Stimulated activated CD8-positive, alpha-beta memory T cell treated with anti-CD3 and anti-CD28 coated beads, Interleukin-15, amount 100 ng/mL, for 24 hours (primary cell): ENCODE measurements at places on chromosomes 11 and 22.

GRCh38 chr22:34592123-34592740 is 473.7 kb upstream of the ISX start:
- no peak for DNase-seq

DNA sequence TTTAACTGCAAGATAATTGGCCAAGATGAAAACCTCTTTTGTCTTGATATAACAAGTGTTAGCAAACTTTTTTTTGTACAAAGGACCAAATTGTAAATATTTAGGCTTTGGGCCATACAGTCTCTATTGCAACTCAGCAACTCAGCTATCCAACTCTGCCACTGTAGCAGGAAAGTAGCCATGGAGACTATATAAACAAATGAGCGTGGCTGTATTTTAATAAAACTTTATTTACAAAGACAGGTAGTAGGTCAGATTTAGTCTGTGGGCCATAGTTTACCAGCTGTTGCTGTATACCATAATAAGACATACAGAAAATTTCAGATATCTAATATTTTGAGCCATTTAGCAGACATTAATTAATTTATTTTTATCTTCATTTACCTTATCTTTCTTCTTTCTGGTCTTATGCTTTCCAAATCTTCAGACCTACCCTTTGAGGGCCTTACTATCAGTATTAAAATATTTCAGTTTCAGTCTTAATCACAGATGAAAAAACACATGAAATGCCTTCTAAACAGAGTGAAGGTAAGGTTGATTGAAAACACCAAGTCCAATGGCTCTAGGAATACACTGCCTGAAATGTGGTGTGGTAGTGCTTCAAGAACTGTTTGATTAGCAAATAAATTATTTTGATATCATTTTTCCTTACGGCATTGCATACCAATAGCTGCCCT is 256.9 kb upstream of the CTSC start:
- DNase-seq, result no peak

DNA sequence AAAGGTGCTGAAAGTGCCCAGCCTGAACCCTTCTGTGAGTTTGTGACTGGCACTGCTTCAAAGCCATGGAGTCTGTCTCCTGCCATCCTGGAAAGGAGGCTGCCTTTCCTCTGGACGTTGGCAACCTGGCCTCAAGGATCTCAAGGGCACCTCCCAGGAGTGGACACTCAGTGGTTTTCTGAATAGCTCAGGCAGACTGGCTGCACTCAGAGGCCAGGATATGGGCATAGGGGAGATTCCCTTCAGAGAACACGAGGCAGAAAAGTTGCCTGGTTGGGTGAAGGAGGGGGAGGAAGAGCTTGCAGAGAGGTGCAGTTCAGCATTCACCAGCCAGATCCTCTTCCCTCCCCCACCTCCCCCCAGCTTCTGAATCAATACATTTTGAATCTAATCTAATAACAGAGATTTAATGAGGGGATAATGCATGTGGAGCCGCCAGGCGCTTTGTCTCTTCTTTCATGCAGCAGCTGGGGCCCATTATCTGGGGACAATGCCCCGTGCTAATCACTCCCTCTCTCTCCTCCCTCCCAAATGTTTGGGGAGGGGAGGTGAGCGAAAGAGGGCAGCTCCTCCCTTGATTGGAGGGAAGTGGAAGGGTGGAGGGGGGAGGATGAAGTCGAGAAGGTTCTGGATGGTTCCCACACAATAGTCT is 17.7 kb downstream of the HTR3A start:
- DNase-seq, result no peak

DNA sequence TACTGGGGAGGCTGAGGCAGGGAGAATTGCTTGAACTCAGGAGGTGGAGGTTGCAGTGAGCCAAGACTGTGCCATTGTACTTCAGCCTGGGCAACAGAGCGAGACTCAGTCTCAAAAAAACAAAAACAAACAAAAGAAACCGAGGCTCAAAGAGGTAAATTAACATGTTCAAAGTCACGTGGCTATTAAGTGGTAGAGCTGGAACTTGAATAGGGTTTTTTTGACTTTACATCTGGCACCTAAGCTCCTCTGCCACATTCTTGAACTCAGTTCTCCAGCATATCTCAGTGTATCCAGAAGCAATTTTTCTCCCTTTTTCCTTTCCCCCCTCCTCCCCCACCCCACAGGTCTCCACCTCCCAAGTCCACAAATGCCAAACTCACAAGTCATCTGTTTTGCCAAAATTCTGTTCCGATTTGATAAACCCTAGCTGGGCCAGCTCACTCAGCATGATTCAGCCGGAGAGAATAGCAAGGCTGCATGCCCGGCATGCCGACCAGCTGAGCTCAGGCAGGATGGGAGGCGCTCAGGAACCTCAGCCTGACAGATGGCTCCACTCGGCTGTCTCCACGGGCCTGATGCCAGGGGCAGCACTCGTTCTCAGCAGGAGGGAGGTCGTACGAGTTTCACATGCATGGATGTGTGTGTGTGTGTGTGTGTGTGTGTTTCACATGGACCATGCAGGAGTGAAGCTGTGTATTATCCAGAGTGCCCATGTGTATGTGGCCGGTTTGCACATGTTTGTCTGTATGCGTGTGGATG is 63.2 kb upstream of the RRAS2 start:
- DNase-seq, result no peak

DNA sequence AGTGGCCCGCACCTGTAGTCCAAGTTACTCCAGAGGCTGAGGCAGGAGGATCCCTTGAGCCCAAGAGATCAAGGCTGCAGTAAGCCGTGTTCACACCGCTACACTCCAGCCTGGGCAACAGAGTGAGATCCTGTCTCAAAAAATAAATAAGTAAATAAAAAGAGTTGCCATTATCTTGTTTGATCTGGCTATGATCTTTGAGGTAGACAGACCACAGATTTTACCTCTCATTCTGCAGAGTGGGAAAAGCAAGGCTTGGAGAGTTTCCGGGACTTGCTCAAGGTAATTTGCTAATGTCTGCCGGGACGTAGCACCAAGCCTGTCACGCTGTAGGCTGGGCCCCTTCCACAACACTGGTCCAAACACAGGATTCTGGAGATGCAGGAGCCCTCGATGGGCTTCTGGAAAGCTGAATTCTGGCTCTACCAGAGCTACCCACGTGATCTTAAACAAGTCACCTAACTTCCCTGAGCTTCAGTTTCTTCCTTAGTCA is 6.8 kb downstream of the GRAP2 start:
- no peak for DNase-seq

DNA sequence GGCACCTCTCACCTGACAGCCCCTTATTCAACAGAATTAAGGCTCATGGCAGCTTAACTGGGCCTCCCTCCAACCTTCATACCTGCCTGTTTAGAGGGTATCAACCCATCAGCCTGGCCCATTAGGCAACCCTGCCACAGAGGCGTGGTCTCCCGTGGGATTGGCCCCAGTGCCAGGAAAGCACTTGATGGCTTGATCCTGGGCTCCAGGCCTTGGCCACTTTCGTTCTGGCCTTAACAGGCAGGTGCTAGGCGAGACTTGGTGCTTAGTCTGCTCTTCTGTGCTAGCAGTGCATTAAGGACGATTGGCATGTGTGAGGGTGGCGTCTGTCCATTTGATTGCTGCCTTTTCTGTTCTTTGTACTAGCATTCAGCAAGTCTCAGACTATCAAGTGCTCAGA is 75.2 kb downstream of the CABIN1 start:
- no peak for DNase-seq

GRCh38 chr11:63838150-63838677 is 696 bp upstream of the MARK2 start:
- DNase-seq, result no peak

DNA sequence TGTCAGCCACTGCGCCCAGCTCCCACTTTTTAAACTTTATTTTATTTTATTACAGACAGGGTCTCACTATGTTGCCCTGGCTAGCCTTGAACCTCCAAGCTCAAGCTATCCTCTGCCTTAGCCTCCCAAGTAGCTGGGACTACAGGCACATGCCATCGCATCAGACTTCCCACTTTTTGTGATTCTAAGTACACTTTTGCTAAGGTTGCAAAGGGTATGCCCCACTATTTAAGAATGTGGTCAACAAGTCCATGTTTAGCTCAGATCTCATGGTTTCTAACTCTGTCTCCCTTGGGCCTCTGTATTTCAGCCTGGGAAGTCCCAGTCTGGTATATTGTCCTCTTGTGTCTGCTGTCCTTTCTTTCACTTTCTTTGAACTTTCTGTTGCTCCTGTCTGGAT is 35.3 kb downstream of the EXPH5 start:
- DNase-seq, result no peak

DNA sequence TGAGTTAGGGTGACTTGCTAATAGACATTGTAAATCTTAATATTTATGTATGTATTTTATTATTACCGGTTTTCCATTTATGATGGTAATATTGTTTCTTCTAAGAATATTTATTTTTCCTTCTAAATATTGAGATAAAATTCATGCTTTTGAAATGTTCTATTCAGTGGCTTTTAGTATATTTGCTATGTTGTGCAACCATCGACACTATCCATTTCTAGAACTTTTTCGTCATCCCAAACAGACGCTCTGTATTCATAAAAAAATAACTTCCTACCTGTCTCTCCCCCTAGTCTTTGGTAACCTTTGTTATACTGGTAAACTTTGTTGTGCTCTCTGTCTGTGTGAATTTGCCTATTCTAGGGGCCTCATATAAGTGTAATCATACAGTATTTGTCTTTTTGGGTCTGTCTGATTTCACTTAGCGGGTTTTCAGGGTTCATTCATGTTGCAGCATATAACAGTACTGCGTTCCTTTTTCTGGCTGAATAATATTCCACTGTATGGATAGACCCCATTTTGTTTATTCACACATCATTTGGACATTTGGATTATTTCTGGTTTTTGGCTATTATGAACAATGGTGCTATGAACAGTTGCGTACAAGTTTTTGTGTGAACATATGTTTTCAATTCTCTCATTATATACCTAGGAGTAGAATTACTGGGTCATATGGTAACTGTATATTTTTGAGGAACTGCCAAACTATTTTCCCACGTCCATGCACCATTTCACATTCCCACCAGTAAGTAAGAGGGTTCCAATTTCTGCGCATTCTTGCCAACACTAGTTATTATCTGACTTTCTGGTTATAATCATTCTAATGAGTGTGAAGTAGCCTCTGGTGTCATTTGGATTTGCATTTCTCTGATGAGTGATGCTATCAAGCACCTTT is 15.9 kb downstream of the NEAT1 start:
- DNase-seq, result no peak

GRCh38 chr22:23527971-23528740 is 51.9 kb downstream of the IGLL1 start:
- DNase-seq, result no peak

DNA sequence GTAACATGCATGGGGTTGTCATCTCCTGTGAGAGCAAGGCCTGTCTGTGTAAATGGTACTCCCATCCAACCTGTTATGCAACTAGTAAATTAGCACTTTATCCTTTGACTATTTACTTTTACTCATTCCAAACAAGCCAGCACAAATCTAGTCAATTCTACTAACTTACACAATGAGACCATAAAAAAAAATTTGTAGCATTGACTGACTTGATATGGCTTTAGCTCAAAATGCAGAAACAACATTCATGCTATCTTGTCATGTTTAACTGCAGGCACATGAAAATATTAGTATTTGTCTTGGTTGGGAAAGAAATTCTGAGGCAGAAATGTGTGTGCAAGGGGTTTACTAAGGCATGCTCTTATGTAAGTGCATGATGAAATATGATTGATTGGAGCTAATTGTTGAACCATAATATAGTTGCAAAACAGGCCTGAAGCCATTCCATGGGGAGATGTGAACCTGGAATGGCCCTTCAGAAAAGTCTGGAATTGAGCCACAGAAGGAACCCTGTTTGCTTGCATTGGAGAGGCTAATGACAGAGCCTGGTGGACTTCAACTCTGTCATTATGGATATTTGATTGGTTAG is 2.5 kb downstream of the SLC22A25 start:
- no peak for DNase-seq

- DNase-seq, result no peak
These were observed 20.8 kb downstream of the WNT11 start for GRCh38 chr11:76185511-76185910.

DNA sequence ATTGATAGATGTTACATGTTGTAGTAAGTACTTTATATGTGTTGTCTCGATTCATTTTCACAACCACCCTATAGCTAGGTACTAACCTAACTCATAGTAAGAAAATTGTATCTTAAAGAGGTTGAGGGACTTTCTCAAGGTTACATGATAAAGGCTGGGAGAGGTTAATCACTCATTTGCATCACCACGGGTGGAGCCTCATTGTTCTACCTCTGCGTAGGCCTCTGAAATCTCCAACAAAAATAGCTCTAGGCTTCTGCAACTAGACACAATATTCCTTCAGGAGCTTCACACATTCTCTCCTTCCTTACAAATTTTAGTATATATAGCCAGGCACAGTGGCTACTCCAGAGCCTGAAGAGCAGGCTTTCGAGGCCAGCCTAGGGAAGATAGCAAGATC is 408.9 kb upstream of the ANO5 start:
- DNase-seq, result no peak

DNA sequence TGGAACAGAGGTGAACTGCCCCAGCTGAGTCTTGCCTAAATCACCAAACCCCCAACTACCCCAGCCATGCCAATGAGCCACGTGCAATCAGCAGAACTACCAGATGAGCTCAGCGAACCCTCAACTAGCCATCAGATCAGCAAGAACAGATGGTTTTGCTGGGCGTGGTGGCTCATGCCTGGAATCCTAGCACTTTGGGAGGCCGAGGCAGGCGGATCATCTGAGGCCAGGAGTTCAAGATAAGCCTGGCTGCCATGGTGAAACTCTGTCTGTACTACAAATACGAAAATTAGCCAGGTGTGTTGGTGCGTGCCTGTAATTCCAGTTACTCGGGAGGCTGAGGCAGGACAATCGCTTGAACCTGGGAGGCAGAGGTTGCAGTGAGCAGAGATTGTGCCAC is 374.3 kb downstream of the NXPE2 start:
- DNase-seq, result no peak

DNA sequence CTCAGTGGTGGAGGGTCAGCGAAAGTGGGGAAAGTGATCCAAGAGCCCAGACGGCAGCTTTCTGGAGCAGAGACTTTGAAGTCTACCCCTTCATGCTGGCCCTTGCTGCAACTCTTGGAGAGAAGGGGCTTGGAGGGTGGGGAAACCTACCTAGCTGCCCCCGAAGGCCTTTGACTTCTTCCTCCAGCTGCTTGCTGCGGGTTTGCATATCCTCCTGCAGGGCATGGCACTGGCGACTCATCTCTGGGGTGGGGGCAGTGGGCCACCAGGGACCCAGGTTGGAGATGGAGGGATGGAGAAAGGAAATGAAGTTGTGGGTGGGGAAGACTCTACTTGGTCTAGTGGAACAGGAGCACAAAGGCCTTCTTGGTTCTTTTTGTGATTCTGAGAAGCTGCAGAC is 7.7 kb downstream of the NHERF4 start:
- no peak for DNase-seq

- no peak for DNase-seq
These were observed 4.9 kb upstream of the MFNG start for GRCh38 chr22:37491106-37491505.

DNA sequence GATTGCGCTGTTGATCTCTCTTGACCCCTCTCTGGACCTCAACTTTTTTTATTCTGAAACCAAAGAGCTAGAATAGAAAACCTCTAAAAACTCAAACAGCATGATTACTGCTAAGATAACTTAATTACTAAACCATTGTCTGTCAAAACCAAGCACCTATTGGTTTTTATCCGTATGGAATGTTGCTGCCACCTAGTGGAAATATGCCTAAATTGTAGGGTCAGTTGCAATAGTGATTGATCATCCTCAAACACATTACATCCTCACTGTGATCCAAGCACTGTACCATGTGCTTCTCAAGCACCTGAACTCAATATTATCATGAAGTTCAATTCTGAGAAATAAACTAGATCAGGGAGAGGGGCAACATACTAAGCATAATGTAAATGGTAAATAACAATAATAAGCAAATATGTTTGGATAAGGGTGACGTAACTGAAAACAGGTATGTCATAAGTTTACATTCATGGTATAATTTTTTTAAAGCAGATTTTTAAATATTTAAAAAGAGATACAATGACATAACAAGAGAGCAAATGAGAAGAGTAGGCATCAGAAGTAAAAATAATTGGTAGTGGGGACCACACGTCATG is 3.8 kb upstream of the OR5A2 start:
- no peak for DNase-seq
